ENCODE measurements at places on chromosomes 1 and 21.

GRCh38 chr1:51570063-51570710 lies 46.7 kb upstream of the OSBPL9 start:
- no peak for DNase-seq

DNA sequence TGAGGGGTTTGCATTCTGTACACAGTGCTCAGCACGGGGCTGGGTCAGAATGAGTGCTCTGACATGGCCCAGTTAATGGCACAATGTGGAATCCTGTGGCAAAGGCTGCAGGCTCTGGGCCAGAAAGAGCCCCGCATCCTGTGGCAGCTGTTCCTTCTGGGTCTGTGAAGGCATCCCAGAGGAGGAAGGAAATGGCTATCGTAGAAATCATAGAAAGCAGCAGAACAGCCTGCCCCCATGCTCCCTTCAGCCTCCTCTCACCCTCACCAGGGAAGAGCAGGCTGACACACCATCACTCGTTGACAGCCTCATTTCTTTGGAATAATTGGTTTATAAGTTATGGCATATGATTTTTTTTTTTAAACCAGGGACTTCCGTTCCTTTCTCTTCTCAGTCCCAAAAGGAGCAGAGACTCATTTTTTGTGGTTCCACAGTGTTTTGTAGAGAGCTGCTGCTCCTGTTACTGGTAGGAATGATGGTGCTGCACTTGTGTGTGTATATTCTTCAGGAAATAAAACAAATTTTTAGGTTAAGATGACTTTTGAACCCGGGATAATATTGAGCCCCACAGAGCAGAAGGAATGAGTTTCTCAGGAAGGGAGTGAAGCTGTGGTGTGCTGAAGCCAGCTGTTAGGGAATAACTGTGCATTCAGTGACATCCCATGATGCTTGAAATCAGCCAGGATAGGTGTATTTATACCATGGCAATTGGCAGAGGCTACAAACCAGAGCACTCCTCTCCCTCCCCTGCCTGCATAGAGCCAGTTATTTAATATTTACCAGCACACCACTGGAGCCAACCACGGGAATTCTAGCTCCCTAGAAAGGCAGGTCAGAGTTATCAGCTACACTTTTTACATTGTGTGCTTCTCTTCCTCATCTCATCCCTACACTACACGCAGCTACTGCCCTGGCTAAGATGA lies 32.0 kb downstream of the PLXNA2 start:
- no peak for DNase-seq

GRCh38 chr21:44337941-44338895 lies 972 bp downstream of the CFAP410 start:
- peak; percentile 47 for DNase-seq

- DNase-seq = no peak
Measured at GRCh38 chr1:55081188-55081904, 42.0 kb downstream of the PCSK9 start.

GRCh38 chr1:59072583-59072947 lies 224.3 kb upstream of the FGGY start:
- no peak for DNase-seq

- DNase-seq = no peak
Measured at GRCh38 chr1:213438339-213438738, 387.3 kb downstream of the RPS6KC1 start.

DNA sequence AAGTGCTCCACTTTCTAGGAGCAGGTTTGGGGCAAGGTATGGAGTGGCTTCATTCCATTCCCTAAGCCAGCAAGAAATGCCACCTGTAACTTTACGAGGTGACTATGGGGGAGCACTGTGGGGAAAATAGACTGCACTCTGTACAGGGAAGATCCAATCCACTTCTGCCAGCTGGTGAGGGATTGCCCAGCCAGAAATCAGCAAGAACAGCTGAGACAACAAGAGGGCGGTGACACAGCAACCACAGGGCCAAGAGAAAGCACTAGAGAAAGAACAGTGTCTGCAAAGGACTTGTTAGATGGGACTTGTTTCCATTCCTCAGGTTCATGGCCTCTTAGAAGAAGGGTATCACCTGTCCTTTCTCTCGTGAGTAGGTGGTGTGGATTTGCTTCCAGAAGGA lies 19.6 kb downstream of the CAPN8 start:
- DNase-seq = no peak

- no peak for DNase-seq
Measured at GRCh38 chr1:208083715-208084085, 160.5 kb downstream of the PLXNA2 start.

- no peak for DNase-seq
Measured at GRCh38 chr1:90504509-90504908, 212.6 kb downstream of the BARHL2 start.

GRCh38 chr1:107444302-107444701 lies 303.5 kb downstream of the NTNG1 start:
- no peak for DNase-seq

- DNase-seq = no peak
Measured at GRCh38 chr1:216846339-216846738, 123.1 kb upstream of the ESRRG start.

- DNase-seq = no peak
Measured at GRCh38 chr1:179038528-179039281, 13.0 kb downstream of the FAM20B start.

DNA sequence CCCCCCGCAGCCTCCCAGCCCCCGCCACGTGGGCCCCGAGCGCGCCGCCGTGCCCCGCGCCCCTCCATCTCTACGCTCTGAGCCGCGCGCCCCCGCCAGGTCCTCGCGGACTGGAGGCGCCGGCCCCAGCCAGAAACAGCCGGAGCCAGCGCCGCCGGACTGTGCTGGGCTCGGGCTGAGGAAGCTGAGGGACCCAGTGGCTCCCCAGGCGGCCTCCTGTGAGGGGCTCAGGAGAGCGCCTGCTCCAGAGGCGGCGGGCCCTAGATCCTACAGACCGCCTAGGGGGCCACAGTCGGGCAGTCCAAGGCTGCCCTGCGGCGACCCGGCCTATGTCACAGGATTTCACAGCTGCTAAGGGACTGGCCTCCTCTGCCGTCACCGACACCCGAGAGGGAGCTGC lies 82.1 kb downstream of the NENF start:
- no peak for DNase-seq

DNA sequence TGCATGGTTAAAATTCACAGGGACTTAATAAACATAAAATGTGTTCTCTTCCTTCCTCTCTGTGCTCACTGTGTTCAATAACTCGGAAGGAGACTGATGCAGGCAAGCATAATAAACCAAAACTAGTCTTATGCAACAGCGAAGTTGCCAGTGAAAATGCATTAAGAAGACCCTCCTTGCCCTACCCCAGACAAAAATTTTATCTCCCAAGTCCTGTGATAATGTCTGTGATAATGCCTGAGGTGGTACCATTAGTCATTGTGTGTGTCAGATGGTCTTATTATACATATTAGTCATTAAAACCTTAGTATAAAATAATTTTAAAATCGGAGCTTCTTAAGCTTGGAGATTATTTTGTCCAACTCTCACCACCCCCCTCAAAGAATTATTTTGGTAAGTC lies 97.8 kb downstream of the NGF start:
- no peak for DNase-seq

- no peak for DNase-seq
Measured at GRCh38 chr21:44866780-44867179, 6.7 kb downstream of the PTTG1IP start.

- no peak for DNase-seq
Measured at GRCh38 chr21:40845441-40845995, 1.4 kb downstream of the DSCAM start.

GRCh38 chr1:247291161-247291560 lies 35.3 kb downstream of the VN1R5 start:
- no peak for DNase-seq

- DNase-seq = no peak
Measured at GRCh38 chr1:168640836-168641235, 64.4 kb downstream of the XCL1 start.

- DNase-seq = no peak
Measured at GRCh38 chr1:38962113-38962512, 20.5 kb upstream of the RHBDL2 start.

DNA sequence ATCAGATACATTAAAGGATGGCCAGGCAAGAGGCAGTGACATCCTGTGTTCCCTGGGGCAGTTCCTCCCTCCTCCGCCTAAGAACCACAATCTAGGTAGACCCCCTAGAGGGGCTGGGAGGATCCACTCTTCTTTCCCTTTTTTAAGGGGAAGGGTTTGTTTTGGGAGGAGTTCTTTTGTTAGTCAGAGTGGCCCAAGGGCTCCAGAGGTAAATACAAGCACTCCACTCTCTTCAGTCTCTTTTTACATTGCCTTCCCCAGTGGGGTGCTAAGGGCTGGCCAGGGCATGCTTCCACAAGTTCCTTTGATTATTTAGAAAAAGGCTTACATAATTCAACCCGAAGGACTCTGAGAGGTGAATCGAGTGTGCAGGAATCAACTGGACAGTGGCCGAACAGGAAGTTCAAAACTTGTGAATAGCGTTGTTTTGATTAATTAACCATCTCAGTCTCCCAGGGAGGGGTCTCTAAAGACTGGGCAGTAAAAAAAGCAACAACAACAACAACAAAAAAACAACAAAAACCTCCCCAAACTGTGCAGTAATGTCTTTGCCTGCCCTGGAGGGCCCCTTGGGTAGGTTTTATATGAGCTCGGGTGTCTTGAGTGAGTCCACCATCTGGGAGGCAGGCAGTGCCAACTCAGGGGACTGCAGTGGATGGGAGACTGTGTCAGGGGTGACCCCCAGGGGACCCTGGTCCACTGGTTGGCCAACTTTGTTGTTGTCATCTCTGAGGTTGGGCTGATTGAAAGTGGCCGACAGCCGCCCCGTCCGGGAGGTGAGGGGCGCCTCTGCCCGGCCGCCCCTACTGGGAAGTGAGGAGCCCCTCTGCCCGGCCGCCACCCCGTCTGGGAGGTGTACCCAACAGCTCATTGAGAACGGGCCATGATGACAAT lies 33.2 kb upstream of the ENO1 start:
- no peak for DNase-seq

DNA sequence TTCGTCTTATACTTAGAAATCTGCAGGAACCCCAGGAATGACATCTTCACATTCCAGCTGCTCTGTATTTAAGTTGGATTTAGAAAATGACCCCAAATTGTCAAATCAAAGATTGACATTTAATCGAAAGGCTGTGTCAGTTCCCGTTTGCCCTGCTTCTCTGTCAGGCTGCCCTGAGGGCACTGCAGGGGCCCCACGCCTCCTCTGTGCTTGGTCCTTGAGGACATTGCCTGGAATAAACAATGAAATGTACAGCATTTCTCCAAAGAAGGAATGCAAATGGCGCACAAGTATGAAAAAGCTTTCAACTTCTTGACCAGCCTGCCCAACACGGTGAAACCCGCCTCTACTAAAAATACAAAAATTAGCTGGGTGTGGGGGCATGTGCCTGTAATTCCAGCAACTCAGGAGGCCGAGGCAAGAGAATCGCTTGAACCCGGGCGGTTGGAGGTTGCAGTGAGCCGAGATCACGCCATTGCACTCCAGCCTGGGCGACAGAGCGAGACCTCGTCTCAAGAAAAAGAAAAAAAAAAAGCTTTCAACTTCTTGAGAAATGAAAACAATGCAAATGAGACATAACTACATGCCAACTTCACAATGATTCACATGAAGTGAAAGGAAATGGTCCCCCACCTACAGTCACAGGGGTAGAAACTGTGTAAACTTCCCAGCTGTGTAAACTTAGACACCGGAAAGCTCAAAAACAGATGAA lies 3.0 kb downstream of the TMPRSS3 start:
- DNase-seq = no peak

DNA sequence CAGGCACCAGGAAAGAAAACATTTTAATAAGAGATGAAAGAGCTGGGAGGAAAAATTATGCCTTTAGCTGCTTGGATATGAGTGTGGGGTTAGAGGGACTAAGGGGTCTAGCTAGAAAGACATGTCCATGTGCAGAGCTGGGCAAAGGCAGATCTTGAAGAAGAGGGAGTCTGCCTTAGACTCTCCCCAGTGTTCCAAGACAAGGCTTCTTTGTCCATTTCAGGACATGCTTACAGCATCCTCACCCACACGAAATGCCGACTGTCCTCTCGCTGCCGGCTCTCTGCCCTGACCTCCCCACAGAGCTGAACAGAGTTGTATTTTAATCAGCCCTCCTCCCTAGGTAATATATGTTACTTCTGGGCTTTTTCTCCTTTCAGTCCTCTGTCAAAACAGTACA lies 100.7 kb upstream of the ATP1B1 start:
- DNase-seq = no peak

DNA sequence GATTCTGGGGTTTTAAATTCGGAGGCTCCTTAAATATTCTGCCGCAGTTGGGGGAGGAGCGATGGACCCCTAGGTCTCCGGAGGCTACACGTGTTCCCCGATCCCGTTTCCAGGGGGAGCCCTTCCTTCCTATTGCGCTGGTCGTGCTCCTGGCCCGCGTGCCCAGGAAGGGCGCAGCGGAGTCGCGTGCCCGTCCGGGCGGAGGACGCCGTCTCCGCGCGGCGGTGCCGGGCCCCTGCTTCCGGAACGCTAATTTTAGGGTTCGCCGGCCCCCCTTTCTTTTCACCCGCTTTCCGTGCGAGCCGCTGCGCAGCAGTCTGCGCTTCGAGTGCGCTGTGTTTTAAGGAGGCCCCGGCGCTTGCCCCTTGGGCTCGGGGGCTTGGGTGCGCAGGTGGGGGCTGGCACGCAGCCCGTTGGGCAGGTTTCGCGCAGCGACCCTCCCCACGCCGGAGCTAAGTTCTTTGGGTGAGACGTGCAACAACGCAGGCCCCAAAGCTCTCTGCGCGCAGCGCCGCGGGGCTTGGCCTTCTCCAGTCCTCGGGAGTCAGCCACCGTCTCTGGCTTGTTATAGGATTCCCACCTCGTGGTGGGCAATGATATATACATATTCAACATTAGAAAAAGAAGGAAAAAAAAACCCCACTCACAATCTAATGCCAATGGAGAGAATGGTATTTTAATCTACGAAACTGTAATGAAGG lies 43.5 kb upstream of the DNAJC6 start:
- peak; percentile 36 for DNase-seq

DNA sequence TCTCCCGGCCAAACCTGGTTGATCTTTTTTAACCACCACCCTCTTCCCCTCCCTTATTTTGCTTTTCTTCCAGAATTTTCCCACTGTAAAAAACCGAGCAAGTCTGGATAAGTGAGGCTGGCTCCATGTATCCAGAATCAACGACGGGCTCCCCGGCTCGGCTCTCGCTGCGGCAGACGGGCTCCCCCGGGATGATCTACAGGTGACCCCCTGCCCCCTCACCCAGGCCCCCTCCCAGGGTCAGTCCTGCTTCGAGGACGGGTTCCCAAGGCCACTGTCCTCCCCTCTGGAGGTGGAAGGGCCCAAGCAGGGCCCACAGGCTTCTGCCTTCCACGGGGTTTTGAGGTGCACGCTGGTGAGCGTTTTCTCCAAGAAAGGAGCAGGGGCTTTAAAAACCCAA lies 5.2 kb upstream of the KCNAB2 start:
- no peak for DNase-seq

Measured in CD4-positive, alpha-beta T cell treated with Interleukin-12 subunit alpha and Interleukin-12 subunit beta, for 1 hour (primary cell).